GM23248 (cell line): ENCODE measurements at places on chromosomes 6 and 20. TPM values are rescaled to one million over a fixed set of nuclear protein-coding genes. Genes with fewer than 3 reads are reported as not detected.
A peak's percentile ranks its signal among the peaks of the same experiment; 100 is the strongest.

The TGIF2 gene
- 4.9 and 9.3 TPM in 2 replicates for total RNA-seq

The GSTA3 gene
- total RNA-seq, result not detected in 2 replicates

The PROKR2 gene
- total RNA-seq, result not detected in 2 replicates

The TCP11 gene
- total RNA-seq, result not detected in 2 replicates

The TP53TG5 gene
- total RNA-seq, result not detected in 2 replicates

DNA sequence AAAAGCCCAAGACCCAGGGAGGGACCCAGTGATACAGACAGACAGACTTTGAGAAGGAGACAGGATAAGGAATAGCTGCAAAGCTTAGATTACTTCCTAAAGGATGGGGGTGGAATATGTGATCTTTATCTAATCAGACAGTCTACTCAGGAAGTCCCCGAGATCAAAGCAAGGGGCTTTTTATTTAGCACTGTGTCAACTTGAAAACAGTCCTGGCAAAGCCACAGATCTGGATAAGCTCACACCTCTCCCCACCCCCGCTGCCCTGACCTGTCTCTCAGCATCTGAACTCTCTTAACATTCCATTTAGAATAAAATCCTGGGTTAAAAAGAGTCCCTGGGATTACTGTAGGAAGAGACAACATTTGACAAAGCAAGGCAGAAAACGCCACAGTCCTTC is 101.5 kb downstream of the ISM1 start:
- DNase-seq, result no peak
- H3K27me3 ChIP-seq, result 0 out of 2 replicates have a peak, but pooled peaks cover 3% of the 10 kb centered on the region
- H3K27ac ChIP-seq, result no peak overlapping the region
- H3K36me3 ChIP-seq, result no peaks in the 10 kb centered on the region
- H3K4me3 ChIP-seq, result no peak overlapping the region
- no peaks in the 10 kb centered on the region for H3K4me1 ChIP-seq

DNA sequence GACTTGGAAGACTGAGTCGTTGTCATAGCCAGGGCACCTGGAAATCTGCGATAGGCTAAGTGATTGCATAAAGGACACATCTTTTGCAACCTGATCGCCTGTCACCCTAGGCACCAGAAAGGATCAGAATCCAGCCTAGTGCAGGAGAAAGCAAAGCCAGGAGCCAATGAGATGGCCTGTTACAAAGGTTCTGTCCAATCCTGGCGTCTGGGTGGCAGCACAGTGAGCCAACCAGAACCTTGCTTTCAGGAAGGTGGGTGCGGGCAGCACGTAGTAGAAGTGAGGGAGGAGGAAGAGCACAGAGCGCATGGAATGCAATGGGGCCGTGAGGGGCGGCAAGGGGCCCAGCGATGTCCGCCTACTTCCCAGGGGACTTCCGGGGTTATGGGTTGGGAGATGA is 120.4 kb upstream of the GGTLC1 start:
- DNase-seq, result no peak
- no peaks in the 10 kb centered on the region; the same call in 1 of the 2 replicates for H3K4me1 ChIP-seq
- H3K27me3 ChIP-seq, result no peaks in the 10 kb centered on the region; the same call in 1 of the 2 replicates
- no peaks in the 10 kb centered on the region for H3K36me3 ChIP-seq
- H3K27ac ChIP-seq, result no peak overlapping the region

DNA sequence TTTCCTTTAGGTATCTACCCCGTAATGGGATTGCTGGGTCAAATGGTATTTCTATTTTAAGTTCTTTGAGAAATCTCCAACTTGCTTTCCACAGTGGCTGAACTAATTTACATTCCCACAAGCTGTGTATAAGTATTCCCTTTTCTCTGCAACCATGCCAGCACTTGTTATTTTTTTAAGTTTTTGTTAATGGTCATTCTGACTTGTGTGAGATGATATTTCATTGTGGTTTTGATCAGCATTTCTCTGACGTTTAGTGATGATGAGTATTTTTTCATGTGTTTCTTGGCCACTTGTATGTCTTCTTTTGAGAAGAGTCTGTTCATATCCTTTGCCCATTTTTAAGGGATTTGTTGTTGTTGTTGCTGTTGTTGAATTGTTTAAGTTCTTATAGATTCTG is 871.1 kb downstream of the KIF16B start:
- peak; percentile 12 for DNase-seq
- H3K27me3 ChIP-seq, result no peaks in the 10 kb centered on the region
- H3K27ac ChIP-seq, result no peak overlapping the region
- H3K4me1 ChIP-seq, result peaks cover 14% of the 10 kb centered on the region

DNA sequence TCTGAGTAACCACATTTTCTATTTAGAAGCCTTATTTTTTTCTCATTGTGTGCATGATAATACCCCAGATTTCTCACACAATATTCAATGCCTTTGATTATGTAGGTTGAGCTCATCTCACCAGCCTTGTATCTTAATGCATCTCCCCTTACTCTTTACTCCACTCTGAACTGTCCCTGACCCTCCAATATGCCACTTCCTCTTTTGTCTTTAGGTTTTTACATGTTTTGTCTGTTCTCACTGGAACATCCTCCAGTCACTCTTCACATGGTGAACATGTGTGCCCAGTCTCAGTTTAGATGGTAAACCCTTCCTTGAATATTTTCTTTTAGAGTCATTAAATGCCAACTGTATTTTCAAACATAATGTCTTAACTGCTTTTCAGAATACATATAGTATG is 392.9 kb upstream of the IMPG1 start:
- H3K27ac ChIP-seq, result no peak overlapping the region
- no peaks in the 10 kb centered on the region for H3K27me3 ChIP-seq
- DNase-seq, result no peak
- H3K4me3 ChIP-seq, result no peak overlapping the region
- H3K36me3 ChIP-seq, result no peaks in the 10 kb centered on the region

- no peak overlapping the region for H3K27ac ChIP-seq
- peaks cover 43% of the 10 kb centered on the region for H3K27me3 ChIP-seq
- H3K4me3 ChIP-seq, result no peak overlapping the region
- H3K4me1 ChIP-seq, result no peaks in the 10 kb centered on the region
Observed at GRCh38 chr20:36310215-36310981, 4.3 kb downstream of the DLGAP4 start.

GRCh38 chr6:139142262-139142661 is 7.4 kb downstream of the HECA start:
- no peak for DNase-seq
- no peak overlapping the region for H3K27ac ChIP-seq
- H3K27me3 ChIP-seq, result no peaks in the 10 kb centered on the region
- H3K4me1 ChIP-seq, result peaks cover 12% of the 10 kb centered on the region
- H3K36me3 ChIP-seq, result no peaks in the 10 kb centered on the region

GRCh38 chr6:43496370-43497128 is 13.6 kb downstream of the LRRC73 start:
- H3K4me1 ChIP-seq, result peaks cover 56% of the 10 kb centered on the region
- peak; percentile 86 for DNase-seq
- H3K27ac ChIP-seq, result peak overlapping the region; percentile 37
- H3K36me3 ChIP-seq, result peaks cover 18% of the 10 kb centered on the region
- no peak overlapping the region for H3K4me3 ChIP-seq

GRCh38 chr6:136628996-136629395 is 78.8 kb upstream of the MAP7 start:
- H3K27ac ChIP-seq, result no peak overlapping the region
- no peak for DNase-seq
- no peaks in the 10 kb centered on the region for H3K27me3 ChIP-seq
- no peaks in the 10 kb centered on the region for H3K36me3 ChIP-seq

GRCh38 chr6:18420328-18420727 is 33.2 kb downstream of the RNF144B start:
- DNase-seq, result no peak
- no peaks in the 10 kb centered on the region for H3K27me3 ChIP-seq
- no peak overlapping the region for H3K4me3 ChIP-seq
- no peak overlapping the region for H3K27ac ChIP-seq

- no peak for DNase-seq
- H3K27me3 ChIP-seq, result no peaks in the 10 kb centered on the region
- no peak overlapping the region for H3K27ac ChIP-seq
Observed at GRCh38 chr6:68473433-68474210, 161.5 kb upstream of the ADGRB3 start.

GRCh38 chr6:163808231-163808630 is 393.7 kb downstream of the QKI start:
- no peak for DNase-seq
- H3K27me3 ChIP-seq, result no peaks in the 10 kb centered on the region
- no peak overlapping the region for H3K27ac ChIP-seq
- H3K4me1 ChIP-seq, result no peaks in the 10 kb centered on the region
- H3K4me3 ChIP-seq, result no peak overlapping the region
- H3K36me3 ChIP-seq, result no peaks in the 10 kb centered on the region

GRCh38 chr20:61459705-61460104 is 207.6 kb downstream of the CDH4 start:
- H3K36me3 ChIP-seq, result no peaks in the 10 kb centered on the region
- DNase-seq, result no peak
- no peaks in the 10 kb centered on the region; the same call in 1 of the 2 replicates for H3K27me3 ChIP-seq
- H3K4me1 ChIP-seq, result no peaks in the 10 kb centered on the region
- H3K27ac ChIP-seq, result no peak overlapping the region

GRCh38 chr6:109483735-109484057 is 677 bp upstream of the ZBTB24 start:
- peaks cover 10% of the 10 kb centered on the region; the same call in 1 of the 2 replicates for H3K36me3 ChIP-seq
- peak overlapping the region; percentile 64 for H3K4me3 ChIP-seq
- H3K27ac ChIP-seq, result no peak overlapping the region
- peaks cover 27% of the 10 kb centered on the region for H3K4me1 ChIP-seq

DNA sequence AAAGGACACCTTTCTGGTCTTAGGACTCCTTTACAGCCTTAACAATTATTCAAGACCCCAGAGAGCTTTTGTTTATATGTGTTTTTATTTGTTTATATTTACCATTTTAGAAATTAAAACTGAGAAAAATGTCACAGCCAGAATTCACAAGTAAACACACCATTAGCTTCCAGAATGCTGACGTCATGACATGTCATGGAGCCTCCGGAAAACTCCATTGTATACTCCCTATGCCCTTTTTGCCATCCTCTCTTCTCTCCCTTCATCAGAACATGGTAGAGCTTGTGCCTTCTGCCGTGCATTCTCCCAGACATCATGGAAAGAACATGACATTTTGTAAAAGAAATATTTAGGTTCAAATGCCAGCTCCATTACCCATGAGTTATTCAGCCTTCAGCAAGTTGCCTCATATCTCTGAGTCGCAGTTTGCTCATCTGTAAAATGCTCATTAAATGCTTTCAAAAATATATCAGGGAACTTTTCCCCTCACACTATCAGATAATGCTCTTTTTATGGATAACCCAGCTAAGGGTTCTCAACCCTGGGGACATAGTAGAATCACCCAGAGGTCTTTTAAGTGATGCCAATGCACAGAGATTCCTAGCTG is 27.8 kb downstream of the TNFAIP3 start:
- H3K27me3 ChIP-seq, result no peaks in the 10 kb centered on the region
- DNase-seq, result peak; percentile 86
- no peaks in the 10 kb centered on the region for H3K36me3 ChIP-seq
- H3K4me1 ChIP-seq, result peaks cover 48% of the 10 kb centered on the region
- peak overlapping the region; percentile 28; the same call in 1 of the 2 replicates for H3K4me3 ChIP-seq
- H3K27ac ChIP-seq, result peak overlapping the region; percentile 77

GRCh38 chr6:144657691-144658090 is 372.6 kb downstream of the UTRN start:
- no peaks in the 10 kb centered on the region for H3K36me3 ChIP-seq
- DNase-seq, result no peak
- H3K4me1 ChIP-seq, result 0 out of 2 replicates have a peak, but pooled peaks cover 10% of the 10 kb centered on the region
- H3K4me3 ChIP-seq, result no peak overlapping the region

GRCh38 chr6:89010825-89011224 is 47.4 kb upstream of the RNGTT start:
- no peak overlapping the region for H3K27ac ChIP-seq
- H3K4me1 ChIP-seq, result no peaks in the 10 kb centered on the region

DNA sequence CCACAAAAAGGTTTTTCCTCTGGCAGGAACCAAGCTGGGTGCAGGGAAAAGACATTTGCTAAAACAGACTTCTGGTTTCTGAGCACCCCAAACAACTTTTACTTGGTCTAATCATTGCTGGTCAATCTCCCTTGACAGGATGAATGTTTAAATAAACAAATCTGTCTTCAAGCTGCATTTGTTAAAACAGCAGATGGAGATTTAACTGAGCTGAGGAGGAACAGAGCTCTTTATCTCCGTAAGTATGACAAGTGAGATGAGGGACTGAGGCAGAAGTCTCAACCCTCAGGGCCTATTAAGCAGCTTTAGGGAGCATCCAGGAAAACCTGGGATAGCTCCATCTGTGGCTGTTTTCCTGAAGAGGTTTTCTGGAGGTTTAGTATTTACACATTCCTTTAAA is 40.6 kb downstream of the NINL start:
- H3K27me3 ChIP-seq, result no peaks in the 10 kb centered on the region
- H3K4me1 ChIP-seq, result peaks cover 36% of the 10 kb centered on the region
- H3K4me3 ChIP-seq, result no peak overlapping the region
- H3K36me3 ChIP-seq, result no peaks in the 10 kb centered on the region
- H3K27ac ChIP-seq, result no peak overlapping the region
- DNase-seq, result no peak

GRCh38 chr6:79814940-79815339 is 132.4 kb downstream of the ELOVL4 start:
- H3K4me1 ChIP-seq, result 0 out of 2 replicates have a peak, but pooled peaks cover 4% of the 10 kb centered on the region
- no peak overlapping the region for H3K27ac ChIP-seq
- H3K36me3 ChIP-seq, result no peaks in the 10 kb centered on the region
- DNase-seq, result no peak

DNA sequence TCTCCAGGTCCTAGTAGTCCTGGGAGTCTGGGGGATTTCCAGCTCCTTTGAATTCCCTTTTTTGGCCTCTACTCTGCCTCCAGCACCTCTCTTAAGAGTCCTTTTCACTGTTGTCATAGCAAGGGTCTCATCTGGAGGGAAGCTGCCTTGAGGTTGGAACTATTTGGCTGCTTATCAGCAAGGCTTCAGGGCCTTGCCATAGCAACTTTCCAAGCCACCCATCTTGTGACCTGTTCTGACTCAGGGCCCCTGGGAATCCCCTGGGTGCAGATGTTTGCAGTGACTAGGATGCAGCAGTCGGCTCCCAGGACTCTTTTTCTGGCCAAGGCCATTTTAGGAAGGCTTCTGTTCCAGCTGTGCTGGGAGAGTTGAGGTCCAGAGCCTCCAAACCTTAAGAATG is 12.4 kb downstream of the PKIG start:
- DNase-seq, result peak; percentile 74
- no peak overlapping the region for H3K27ac ChIP-seq
- no peaks in the 10 kb centered on the region for H3K27me3 ChIP-seq

DNA sequence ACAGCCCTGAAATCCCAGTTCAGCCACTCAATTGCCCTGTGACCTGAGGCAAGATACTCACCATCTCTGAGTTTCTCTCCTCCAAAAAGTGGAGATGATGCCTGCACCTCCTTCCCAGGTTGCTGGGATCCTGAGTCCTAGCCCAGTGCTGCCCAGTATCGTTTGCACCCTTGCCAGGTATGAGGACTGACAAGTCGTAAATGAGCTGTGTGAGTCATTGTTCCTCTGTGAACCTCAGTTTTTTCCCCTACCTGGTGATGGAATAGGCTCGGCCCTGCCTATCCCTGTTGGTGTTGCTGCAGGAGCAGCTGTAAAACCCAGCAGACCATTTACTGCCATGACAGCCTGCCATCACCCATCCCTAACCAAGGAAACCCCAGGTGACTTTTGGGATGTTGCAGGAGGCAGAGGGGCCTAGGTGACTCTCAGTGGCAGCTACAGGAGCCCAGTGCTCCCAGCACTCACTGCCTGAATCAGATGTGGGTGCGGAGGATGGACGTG is 229.3 kb downstream of the SYNDIG1 start:
- H3K27me3 ChIP-seq, result peaks cover 13% of the 10 kb centered on the region
- no peak overlapping the region for H3K27ac ChIP-seq
- no peaks in the 10 kb centered on the region for H3K36me3 ChIP-seq
- DNase-seq, result no peak
- H3K4me3 ChIP-seq, result no peak overlapping the region
